Hepatic stellate cell (primary cell): ENCODE measurements at places on chromosomes 11 and 22.
A peak's percentile ranks its signal among the peaks of the same experiment; 100 is the strongest.

DNA sequence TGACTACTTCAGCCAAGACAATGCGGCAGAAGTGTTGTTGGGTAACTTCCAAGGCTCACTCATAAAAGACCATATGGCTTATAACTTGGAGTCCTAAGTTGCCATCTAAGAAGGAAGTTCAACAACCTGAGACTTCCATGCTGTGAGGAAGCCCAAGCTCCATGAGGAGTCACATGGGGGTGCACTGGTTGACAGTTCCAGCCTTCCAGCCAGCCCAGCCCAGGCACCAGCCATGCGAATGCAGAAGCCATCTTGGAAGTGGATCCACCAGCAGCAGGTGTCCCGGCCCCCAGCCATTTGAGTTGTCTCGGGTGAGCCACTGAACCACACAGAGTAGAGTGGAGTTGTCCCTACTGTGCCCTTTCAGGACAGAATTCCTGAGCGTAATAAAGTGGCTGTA lies 32.8 kb upstream of the WNT7B start:
- DNase-seq, result no peak

GRCh38 chr11:2166091-2166851 lies 5.3 kb upstream of the INS start:
- DNase-seq, result no peak

DNA sequence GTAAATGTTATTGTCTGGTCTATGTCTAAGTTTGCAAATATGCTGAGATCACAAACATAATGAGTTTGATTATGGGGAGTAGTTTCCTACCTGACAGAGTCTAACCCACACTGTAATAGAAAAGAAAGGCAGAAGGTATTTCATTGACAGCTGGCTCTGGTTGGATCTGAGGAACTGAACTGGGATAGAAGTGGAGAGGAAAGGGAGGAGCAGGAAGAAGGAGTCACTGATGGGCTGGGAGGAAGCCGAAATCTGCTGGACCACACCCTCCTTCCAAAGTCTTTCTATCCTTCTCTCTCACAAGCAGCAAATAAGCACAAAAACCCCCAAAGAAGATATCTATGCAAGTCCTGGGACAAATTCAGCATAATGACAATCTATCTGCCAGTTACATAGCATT lies 11.7 kb downstream of the BLID start:
- DNase-seq, result no peak

DNA sequence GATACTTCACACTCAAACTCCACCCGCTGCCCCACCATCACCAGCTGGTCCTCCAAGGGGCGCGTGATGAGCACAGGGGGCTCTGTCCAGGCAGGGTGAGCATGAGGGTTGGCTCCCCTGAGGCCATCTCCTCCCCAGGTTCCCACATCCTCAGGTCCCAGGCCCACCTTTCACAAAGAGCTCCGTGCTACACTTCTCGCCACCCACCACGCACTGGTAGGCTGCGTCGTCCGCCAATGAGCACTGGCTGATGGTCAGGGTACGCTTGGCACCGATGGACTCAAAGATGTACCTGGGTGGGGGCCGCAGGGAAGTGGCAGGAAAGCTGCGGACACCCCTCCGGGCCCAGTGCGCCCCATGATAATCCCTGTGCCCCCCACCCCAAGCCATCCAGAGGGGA lies 9.6 kb downstream of the MYBPC3 start:
- no peak for DNase-seq

- DNase-seq, result peak; percentile 35
Measured at GRCh38 chr11:128039140-128040021, 548.0 kb downstream of the ETS1 start.

DNA sequence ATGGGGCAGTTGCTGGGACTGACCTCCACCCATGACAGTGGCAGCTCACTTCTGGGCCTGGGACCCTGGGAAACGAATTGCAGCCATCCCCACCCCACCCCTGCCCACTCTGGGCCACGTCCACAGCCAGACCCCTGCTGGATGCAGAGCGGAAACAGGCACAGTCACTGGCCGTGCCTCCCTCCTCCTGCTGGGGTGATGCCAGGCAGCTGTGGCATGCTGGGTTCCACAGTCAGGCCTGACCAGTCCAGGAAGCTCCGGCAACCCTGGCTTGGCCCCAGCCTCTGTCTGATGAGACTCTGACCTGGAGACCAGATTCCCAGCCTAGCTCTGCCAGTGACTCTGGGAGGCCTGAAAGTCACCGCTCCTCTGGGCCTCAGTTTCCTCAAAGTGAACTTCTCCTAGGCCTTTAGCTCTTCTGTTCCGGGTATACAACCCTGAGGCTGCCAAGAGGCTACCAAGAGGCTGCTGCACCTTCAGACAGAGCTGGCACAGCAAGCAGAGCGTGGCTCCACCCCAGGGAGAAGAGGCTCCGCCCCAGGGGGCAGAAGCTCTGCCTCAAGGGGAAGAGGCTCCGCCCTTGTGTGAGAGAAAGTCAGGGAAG lies 8.9 kb downstream of the SULT4A1 start:
- no peak for DNase-seq

DNA sequence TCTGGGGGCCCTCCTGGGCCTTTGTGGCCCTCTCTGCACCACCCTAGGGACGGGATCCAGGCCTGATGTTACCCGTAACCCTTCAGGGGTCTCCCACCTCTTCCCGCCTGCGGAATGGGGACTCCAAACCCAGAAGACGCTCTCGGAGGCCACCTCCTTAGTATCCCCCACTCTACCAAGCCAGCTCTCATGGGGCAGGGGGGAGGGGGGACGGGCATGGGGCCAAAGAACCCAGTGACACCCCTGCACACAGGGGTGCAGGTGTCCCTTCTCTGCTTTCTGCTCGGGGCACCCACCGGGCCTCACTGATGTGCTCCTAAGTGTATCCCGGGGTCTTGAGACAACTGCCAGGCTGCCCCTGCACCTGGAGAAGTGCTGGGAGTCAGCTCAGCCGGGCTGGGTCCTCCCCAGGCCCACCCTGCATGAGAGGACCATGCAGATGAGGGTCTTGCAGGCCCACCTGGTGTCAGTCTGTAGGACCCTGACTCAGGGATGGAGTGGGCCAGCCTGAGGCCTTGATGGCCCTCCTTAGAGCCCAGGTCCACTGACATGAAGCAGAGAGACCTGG lies 176.9 kb downstream of the IGLL1 start:
- no peak for DNase-seq

DNA sequence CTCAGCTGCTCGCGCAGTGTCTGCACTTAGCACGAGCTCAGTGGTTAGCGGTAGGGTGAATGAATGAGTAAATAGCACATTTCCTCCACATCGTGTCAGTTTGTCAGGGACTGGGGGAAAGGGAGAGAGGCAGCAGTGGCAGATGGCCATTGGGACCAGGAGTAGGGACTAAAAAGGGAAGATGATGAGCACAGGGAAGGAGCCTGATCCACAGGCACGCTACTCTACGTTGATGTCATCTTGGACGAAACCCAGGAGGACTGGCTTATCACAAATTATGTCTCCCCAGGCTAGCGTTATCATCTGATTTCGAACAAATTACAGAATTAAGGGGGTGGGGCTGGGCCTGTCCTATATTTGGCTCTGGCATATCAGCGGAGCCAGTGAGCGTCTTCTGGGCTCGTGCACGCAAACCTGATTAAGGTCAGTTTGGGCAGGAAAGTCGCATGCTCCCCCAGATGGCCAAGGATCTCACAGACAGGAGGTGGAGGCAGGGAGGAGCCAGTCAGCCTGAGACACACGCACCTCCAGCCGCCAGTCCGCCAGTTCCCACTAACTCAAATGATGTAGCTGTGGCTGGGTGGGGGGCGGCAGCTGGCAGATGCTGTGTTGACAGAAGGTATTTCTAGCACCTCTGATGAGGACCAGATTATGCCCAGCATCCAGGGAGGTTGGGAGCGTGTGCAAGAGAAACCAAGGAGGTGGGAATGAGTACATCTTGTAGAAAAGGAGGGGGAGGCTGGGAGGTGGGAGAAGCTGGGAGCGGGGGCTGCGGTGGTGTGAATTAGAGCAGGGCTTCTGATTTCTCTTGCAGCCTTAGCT lies 97.4 kb upstream of the PRDM11 start:
- peak; percentile 75 for DNase-seq

DNA sequence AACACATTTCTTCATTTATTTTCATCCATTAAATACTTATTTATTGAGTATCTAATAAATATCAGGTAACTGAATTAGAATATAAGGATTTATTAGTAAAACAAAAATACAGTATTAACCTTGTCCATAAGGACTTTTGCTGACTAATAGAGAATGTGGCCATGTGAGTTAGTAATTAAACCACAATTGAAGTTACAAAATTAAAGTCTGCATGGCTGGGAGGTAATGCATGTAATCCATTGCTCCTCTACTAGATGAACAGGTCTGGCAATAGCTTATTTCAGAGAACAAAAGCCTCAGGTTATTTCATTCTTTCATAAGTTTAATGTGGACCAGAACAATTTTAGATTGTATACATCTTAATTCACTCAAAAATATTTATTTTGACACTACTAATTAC lies 9.9 kb upstream of the CARD18 start:
- no peak for DNase-seq

GRCh38 chr11:27018902-27019529 lies 21.6 kb upstream of the BBOX1 start:
- no peak for DNase-seq

DNA sequence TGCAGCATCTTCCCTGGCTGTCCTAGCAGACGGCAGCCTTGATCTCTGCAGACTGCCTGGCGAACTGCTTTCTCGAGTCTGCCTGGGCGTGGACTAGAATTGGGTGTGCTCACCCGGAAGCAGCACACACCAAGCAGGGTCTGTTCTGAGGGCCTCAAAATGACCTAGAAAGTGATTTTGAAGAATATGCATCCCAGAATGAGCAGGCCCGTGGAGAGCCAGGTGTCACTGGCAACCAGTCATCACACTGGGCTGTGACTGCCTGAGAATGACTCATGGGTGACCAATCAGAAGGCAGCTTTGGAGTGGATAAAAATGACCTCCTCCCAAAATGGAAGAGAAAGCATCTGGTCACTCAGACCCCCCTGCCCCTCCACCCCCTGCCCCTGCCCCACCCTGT lies 114.9 kb upstream of the NECTIN1 start:
- DNase-seq, result peak; percentile 40

DNA sequence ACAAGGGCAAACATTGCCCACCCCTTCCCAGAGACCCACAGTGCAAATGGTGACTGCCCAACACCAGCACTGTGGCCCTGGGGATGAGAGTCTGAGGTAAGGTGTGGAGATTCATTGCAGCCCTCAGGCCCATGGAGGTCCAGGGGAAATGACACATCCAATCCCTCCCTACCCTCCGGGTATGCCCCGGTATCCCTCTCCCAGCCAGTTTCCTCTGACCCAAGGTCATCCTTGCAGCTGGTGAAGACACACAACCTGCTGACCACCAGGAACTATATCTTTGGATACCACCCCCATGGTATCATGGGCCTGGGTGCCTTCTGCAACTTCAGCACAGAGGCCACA lies 18.9 kb upstream of the UVRAG start:
- DNase-seq, result no peak

GRCh38 chr11:126338346-126339055 lies 17.0 kb upstream of the ST3GAL4 start:
- no peak for DNase-seq

GRCh38 chr22:26360169-26360885 lies 68.7 kb upstream of the ASPHD2 start:
- peak; percentile 56 for DNase-seq

- no peak for DNase-seq
Measured at GRCh38 chr11:58711832-58712231, 19.9 kb downstream of the GLYAT start.

DNA sequence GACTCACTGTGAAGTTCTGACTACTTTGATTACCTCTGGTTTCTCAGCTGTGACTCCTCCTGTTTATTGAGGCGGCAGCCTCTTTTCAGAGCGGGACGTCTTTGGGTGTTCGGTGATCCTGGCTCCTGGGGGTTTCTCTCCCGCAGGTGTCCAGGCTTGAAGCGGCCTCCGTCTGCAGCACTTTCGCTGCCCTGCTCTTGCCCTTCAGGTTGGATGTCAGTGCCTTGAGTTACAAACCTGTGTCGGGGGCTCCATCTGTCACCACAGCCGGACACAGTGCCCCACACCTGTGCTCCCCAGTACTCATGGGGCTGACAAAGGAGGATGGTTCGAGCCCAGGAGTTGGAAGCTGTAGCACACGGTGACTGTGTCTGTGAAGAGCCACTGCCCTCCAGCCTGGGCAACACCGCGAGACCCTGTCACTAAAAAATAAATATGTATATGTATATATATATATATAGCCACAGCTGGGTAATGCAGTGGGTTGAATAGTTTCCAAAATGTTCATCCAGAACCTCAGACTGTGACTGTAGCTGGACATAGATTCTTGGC lies 104.1 kb downstream of the BRD1 start:
- DNase-seq, result no peak

DNA sequence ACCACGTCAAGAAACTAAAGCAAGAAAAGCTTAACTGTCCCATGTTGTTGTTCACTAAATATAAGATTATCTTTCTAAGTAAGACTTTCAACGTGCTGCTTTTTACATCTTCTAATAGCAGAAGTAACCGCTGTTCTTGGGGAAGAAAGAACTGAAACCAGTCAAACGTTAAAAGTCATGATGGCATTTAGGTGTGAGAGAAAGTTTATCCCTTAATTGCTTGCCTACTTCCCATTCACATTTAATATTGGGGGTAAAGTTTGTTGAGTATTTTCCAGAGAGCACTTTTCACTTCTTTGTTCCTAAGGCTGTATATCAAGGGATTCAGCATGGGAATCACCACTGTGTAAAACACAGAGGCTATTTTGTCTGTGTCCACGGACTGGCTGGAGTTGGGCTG lies 970 bp downstream of the OR5B21 start:
- DNase-seq, result no peak

DNA sequence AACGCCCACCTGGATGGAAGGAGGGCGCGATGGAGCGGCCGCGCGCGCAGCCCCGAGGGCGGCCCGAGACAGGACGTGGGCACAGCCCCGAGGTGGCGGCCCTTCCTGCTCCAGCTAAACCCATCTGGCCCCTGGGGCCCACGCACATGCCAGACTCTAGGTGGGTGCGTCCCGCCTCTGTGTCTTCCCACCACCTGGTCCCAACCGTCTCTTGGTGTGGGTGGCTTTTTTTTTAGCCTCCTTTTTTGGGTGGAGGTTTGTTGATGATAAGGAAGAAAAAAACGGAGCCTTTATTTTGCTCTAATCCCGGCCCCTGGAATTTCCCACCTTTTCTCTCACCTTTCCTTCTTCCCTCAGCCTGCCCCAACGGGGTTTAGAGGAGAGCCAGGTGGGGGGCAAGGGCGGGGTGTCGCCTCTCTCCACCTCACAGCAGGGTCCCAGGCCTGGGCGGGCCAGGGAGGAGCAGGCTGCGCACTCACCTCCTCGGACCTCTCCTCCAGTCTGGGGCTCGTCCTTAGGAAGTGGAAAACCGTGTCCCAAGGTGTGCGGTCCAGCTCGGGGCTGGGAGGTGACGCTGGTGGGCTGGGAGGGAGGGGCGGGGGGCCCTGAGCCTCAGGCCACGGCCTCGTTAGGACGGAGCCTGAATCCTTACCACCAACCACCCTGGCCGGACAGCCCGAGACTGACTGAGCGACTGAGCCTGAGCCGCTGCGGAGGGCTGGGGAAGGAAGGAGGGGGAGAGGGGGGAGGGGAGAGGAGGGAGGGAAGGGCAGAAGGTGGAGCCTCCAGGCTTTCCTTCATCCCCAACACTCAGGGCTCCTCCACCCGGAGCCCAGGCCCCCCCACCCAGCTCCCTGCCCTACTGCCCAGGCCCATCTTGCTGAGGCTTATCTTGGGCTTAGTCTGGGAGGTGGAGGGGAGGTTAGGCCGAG lies at the start of gene SOX10:
SOX10 (minus strand) TSS at position 696 of the 932 bp plus-strand sequence. CDS start 771 bp downstream, outside the sequence.
- DNase-seq, result no peak

- DNase-seq, result no peak
Measured at GRCh38 chr11:9573775-9574621, 528 bp downstream of the WEE1 start.
